ENCODE measurements at places on chromosomes 7 and 10.

- no peak for DNase-seq
Measured at GRCh38 chr7:74395745-74396311, 57.9 kb upstream of the GTF2IRD1 start.

DNA sequence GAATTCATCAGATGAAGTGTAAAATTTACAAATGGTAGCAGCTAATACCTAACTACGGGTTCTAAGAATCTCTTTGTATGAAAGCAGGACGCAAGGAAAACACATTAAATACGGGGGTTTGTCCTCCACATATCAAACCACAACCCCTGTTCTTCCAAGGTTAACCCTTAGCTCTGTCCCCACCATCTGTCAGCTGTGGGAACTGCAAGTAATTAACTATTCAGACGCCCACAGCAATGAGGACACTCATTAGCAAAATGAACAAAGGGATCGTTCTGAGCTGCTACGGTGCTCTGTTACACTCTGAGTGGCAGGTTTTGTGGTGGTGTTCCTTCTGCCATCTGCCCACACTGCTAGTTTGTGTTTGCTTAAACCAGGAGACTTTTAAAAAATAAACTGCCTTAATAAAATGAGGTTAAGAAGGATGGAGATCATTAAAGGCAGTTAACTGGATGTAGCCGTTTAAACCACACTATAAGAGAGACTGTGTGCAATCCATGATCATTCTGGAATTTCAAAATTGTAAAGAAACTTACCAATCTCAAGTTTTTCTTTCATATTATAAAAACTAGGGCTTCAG is 51.4 kb downstream of the C10orf67 start:
- DNase-seq = no peak

GRCh38 chr10:85609509-85609908 is 757.1 kb downstream of the GRID1 start:
- no peak for DNase-seq

GRCh38 chr7:101243646-101244374 is 1.1 kb downstream of the FIS1 start:
- DNase-seq = no peak

- no peak for DNase-seq
Measured at GRCh38 chr7:132756484-132756990, 180.3 kb upstream of the PLXNA4 start.

DNA sequence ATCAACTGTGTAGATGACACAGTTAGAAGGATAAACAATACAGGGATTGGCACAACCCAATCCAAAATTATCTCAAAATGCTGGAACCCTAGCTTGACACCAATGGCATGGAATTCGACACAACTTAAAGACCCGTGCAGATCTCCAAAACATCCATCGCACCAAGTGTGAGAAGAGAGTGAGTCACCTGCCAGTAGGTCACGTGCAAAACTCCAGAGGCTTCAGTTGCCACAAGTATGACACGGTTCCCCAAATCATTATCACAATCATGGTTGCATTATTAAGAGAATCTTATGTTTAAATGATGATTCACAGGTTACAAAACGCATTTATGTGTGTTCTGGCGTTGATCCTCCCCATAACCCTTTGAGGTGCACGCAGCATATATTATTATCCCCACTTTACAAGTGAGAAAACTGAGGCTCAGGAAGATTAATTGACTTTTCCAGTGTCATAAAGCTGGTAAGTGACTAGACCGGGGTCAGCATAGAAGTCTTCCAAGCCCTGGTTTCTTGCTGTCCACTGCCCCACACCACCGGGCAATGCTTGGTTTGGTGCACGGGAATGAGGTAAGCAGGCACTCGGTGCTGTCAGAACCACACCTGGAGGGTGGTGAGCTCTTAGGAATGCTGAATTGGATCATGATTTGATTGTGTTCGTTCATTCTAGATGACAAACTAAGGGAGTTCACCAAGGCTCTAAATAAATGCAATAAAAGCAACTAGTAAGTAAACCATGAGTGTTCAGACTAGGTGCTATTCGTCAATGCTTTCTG is 23.6 kb upstream of the STK17A start:
- no peak for DNase-seq

- DNase-seq = no peak
Measured at GRCh38 chr10:44853796-44854195, 57.3 kb upstream of the TMEM72 start.

DNA sequence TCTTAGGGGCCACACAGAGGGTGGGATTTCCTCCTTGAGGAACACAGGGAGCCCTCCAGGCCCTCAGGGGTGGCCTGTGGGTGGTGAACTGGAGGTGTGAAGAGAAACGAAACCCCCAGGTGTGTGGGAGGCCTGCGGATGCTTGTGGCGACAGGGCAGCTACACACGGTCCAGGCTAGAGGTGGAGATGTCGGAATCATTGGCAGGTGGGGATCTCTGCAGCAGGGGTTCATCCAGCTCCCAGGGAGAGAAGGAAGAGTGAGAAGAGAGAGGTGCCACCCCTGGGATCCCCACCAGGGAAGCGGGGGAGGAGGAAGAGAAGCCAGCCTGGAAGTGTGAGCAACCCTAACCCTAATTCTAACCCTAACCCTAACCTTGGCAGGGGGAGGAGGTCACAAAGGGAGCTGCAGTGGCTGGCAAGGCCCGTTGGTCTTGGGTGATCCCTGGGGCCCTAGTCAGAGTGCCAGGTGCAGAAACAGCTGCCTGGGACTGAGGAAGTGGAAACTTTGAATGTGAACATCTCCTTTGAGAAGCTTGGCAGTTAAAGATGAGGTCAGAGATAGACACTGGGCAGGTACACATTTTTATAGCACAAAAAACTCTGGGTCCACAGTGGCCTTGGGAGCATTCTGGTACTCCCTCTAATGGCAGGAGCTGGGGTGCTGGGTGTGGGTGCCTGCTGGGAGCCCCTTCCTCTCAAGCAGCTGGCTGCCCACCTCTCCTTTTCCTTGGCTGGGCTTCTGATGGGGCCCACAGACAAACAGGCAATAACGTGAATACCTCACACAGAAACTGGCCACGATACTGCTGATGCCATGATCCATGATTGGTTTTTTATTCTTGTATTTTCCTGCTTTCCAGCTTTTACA is 6.8 kb upstream of the AEBP1 start:
- DNase-seq = no peak

DNA sequence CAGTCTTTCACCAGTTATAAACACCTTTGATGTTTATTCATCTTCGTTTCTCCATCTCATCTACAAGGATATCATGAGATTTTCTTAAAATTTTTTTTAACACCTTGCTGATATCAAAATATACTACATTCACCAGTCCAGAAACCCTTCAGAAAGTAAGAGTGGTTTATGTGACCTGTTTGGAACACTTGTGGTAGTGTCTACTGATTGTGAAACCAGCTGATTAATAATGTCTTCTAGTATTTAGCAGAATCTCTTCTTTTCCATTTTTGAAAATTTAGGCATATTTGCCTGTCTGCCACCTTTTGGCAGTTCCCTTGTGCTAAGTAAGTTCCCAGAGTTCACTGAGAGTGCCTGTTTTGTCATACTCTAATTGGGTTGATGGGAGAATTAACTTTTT is 18.5 kb downstream of the DLD start:
- DNase-seq = no peak

GRCh38 chr10:78287618-78288017 is 254.0 kb downstream of the RPS24 start:
- no peak for DNase-seq

GRCh38 chr10:3272300-3272699 is 99.7 kb upstream of the PITRM1 start:
- DNase-seq = no peak

GRCh38 chr10:62899311-62899710 is 83.1 kb upstream of the EGR2 start:
- DNase-seq = no peak

- DNase-seq = no peak
Measured at GRCh38 chr10:15254808-15255648, 86.5 kb upstream of the NMT2 start.

DNA sequence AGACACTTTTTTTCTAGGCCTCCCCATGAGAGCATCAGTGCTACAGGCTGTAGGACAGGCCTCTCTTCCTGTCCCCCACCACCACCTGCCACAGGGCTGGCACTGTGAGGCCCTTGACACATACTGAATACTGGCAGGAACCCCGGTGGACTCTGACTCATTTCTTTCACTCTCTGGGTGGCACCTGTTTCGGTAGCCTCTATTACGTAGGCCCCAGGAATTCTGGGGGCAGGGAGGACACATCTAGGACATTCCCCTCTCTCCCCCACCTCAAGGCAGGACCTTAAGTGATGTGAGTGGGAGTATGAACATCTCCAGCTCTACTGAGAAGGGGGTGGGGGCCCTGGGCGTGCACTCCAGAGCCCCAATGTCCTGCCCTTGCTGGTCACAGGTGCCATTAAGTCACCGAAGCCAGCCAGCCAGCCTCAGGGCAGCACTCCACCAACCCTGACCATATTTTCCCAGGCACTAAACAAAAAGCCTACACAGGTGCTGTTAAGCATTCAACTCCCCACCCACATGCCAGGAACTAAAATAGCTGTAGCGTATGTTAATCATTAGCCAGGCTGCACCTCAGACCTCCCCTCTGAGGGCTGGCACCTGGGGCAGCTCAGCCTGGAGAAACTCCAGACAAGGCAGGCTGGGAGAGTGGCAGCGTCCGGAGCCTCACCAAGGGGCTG is 8.9 kb downstream of the ANXA11 start:
- peak; percentile 34 for DNase-seq

DNA sequence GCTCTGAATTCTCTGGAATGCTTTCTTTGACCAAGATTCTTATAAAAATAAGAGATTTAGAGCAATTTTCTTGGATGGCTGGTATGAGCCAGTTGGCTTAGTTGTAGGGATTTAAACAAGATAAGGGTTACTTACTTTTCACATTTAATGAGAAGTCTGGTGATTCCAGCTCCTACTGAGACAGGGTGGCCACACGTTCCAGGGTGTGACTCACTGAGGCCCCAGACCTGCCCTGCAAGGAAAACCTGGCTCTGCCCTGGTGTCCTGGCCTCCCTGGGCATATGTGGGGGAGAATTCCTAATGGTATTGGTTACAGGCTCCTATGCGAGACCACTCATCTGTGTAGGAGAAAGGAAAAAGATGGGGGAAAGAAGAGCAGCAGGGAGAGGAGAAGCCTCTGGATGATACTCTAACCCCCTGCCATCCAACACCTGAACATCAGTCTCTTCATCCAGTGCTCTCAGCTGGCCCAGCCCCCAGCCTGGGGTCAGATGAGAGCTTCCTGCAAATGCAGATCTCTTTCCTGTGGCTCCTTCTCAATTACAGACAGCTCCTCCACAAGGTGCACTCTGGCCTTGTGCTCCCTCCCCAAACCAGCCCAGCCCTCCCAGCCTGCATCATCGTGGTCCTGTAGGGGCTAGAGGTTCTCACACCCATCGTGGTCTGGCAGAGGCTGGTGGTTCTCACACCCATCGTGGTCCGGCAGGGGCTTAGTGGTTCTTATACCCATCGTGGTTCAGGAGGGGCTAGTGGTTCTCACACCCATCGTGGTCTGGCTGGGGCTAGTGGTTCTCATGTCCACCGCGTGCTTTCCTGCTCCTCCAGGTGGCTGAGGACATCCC is 139.9 kb downstream of the EGFR start:
- DNase-seq = no peak

GRCh38 chr10:72243822-72244437 is 27.9 kb upstream of the ASCC1 start:
- no peak for DNase-seq

DNA sequence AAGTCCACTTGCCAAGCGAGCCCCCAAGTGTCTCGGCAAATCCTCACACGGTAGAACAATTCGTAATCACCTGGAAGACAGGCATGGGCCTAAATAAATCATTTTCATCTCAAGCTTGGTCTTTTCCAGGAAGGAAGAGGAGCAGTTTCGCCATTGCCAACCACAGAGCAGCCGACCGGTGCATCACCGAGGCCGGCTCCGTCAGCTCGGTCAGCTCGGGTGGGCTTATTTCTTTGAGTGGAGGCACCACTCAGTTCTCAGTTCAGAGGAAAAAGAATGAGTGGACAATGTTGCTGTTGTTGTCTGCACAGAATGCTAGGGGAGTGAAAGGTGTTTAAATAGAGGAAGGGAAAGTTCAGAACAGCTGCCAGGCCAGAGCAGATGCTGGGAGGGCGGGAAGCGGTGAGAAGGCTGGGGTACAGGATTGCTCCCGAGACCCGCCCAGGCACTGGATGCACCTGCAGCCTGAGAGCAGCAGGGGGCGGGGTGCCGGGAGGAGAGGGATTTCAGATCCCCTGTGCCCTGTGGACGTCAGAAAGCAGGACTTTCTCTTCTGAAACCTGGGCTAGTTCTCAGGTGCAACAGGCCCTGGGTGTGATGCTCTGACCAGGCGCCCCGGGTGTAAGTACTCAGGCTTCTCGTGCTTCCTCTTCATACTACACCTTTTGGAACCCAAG is 17.7 kb upstream of the IGFBP3 start:
- no peak for DNase-seq

GRCh38 chr10:86329896-86330680 is 36.5 kb downstream of the GRID1 start:
- no peak for DNase-seq

GRCh38 chr10:104056619-104057273 is 28.9 kb downstream of the COL17A1 start:
- DNase-seq = no peak

DNA sequence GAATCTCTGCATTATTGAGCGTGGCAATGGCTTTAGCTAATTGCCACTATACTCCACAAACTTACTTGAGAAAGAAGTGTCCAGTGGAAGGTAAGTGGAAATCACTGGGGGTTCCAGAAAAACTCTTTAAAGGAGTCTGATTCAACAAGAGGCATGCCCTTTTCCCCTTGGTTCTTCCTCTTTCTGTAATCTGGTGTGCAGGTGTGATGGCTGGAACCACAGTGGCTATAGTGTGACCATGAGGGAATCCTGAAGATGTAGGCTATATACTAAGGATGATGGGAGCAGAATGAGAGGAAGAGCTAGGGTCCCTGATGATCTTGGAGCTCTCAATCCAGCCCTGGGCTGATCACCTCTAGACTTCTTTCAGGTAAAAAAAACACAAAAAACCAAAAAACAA is 2.0 kb upstream of the CLEC2L start:
- no peak for DNase-seq

- no peak for DNase-seq
Measured at GRCh38 chr10:86234107-86234506, 132.5 kb downstream of the GRID1 start.
